ENCODE measurements at places on chromosomes 6 and 20. TPM values are rescaled to one million over a fixed set of nuclear protein-coding genes. Genes with fewer than 3 reads are reported as not detected.

Gene C20orf204
- total RNA-seq: 0.77 TPM

Gene ESR1
- total RNA-seq: 1.1 TPM

Gene CAPN11
- under 0.01 TPM for total RNA-seq

Gene MOXD1
- total RNA-seq: 135 TPM

Gene BTN1A1
- total RNA-seq: under 0.01 TPM

Gene UNC5CL
- total RNA-seq: not detected

Gene SMOC2
- not detected for total RNA-seq

Gene KHDC1
- total RNA-seq: 2.3 TPM

Gene SOBP
- total RNA-seq: 11.6 TPM

Gene NRSN1
- total RNA-seq: not detected

Gene ACSS2
- total RNA-seq: 28.2 TPM

Gene PRDM13
- not detected for total RNA-seq

Gene COL12A1
- 163 TPM for total RNA-seq

Gene DNMT3B
- 2.0 TPM for total RNA-seq

Gene OOEP
- not detected for total RNA-seq

Gene CYP24A1
- 0.96 TPM for total RNA-seq

Gene PRIM2
- 27.1 TPM for total RNA-seq

Gene NOTCH4
- 1.5 TPM for total RNA-seq

Gene MUC21
- not detected for total RNA-seq

Gene VEGFA
- 811 TPM for total RNA-seq

Gene RGS17
- 9.3 TPM for total RNA-seq

Gene ZBTB46
- 4.8 TPM for total RNA-seq

Gene MCM8
- total RNA-seq: 25.9 TPM

Gene RNF217
- total RNA-seq: 21.1 TPM

Gene RBPJL
- not detected for total RNA-seq

Gene BMP6
- total RNA-seq: 22.0 TPM

Gene CPNE5
- not detected for total RNA-seq

Gene PCK1
- not detected for total RNA-seq

Gene XKR7
- total RNA-seq: under 0.01 TPM

Gene WFDC13
- not detected for total RNA-seq

Gene HLA-DQB2
- total RNA-seq: not detected

Gene PRICKLE4
- total RNA-seq: 0.19 TPM

Gene HLA-F
- 3.8 TPM for total RNA-seq

Gene ADGRB3
- not detected for total RNA-seq

Gene SLC17A3
- total RNA-seq: not detected

Gene TDRD6
- under 0.01 TPM for total RNA-seq

Gene LINC00237
- total RNA-seq: not detected

Gene ENPP5
- total RNA-seq: 5.6 TPM

Gene LPA
- under 0.01 TPM for total RNA-seq

Gene TFB1M
- total RNA-seq: 33.8 TPM

Gene SPEF1
- 0.19 TPM for total RNA-seq

Gene VSTM2L
- total RNA-seq: 3.7 TPM

Gene CCN5
- under 0.01 TPM for total RNA-seq

Gene C20orf141
- total RNA-seq: not detected

Gene AIF1
- total RNA-seq: not detected

Gene SIRPB2
- not detected for total RNA-seq

Gene HDGFL1
- not detected for total RNA-seq

Gene HLA-DMB
- total RNA-seq: 1.4 TPM

Gene MUCL3
- total RNA-seq: not detected

Gene GCM1
- not detected for total RNA-seq

Gene BPIFB1
- not detected for total RNA-seq

Gene LY6G6F
- not detected for total RNA-seq
